HL-60 (cell line): ENCODE measurements at places on chromosomes 4 and X.

DNA sequence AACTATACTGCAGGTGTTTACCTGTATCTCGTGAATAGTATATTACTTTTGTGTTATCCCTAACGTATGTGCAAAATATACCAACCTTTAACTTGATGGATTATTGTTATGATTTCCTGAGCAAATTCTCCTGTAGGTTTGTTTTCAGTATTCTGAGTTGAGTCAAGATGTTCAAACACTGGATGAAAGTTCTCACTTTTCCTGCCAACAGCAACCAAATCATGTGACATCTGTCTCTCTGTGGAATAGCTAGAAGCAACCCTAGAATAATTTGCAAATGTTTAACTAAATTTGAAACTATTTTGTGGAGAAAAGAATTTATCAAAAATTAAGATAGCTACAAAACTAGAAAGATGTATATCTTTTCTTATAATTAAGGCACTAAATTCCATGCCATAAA, 35.6 kb downstream of the BCLAF3 start:
- no peak for DNase-seq

DNA sequence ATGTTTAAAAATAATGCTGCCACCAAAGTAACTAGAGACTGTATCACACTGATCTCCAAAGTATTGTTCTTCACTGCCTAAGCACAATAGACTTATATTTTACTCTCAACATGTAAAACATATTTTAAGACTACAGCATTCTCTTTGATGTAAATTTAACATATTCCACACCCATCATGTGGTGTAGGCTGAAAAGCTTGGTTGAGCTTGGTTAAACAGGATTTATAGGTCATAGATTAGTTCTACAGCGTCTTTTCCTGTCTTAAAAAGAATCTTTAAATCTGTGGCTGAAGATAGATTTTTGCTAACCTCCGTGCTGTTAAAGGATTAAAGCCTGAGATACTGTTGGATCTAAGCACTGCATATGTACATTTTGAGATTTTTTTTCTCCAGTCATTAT, 379.9 kb downstream of the SH2D1A start:
- DNase-seq = no peak

- DNase-seq = no peak
Observed at GRCh38 chrX:54093571-54093970, 49.3 kb upstream of the PHF8 start.

- DNase-seq = no peak
Observed at GRCh38 chr4:182683661-182684060, 233.5 kb downstream of the DCTD start.

- DNase-seq = no peak
Observed at GRCh38 chr4:149531861-149532260, 283.8 kb downstream of the IQCM start.

DNA sequence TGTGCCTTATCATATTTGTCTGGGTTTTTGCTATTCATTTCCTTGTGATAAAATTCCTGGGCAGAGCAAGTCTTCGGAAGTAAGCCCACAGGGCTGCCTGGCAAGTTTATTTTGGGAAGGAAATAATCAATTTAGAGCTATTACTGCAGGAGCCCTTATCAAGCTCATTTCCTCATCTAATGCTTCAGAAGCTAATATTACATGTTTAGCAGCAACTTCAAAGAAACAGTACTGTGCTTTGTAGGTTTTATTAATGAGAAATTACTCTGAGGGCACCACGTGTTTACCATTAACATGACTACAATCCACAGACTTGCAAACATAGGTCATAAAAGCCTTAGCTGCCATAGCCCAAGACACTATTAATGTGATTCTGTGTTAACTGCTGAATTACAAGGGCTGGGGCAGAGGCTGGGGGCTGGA, 540.0 kb downstream of the SPRY1 start:
- DNase-seq = no peak

GRCh38 chrX:125382889-125383288, 63.2 kb downstream of the TEX13C start:
- no peak for DNase-seq

DNA sequence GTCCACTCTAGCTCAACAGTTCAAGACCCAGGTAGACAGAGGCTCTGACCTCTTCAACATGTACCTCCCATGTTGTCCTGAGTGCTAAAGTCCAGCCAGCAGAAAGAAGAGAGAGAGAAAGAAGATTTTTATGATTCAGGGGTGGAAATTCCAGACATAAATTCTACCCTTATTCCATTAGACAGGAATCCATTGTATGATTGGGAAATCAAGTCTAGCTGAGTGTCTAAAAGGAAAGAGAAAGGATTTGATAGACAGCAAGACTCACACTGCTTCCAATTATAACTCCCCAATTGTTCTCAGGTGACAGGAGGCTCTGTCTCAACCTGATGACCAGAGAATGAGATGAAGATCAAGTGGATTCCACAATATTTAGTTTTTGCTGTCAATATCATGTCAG, 27.9 kb upstream of the PGM2 start:
- no peak for DNase-seq

- no peak for DNase-seq
Observed at GRCh38 chr4:37567836-37568235, 118.3 kb downstream of the RELL1 start.

DNA sequence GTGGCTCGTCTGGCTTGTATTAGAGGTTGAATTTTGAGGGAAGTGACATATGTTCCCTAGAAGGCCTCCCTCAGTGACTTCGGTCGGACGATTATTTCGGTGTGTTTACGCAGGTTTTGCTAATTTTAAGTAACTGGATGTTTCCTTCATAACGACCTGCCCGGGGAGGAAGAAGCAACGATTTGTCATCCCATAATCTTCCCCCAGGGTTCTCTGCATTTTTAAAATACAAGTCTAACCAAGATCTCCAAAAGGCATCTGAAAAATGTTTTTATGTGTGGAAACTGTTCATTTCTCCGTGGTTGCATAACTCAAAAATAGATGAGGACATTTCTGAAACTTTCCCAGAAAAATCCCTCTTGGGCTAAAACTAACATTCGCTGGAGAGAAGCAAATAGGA, 195.4 kb downstream of the SHOX start:
- DNase-seq = no peak

- DNase-seq = no peak
Observed at GRCh38 chr4:152951348-152951747, 15.2 kb downstream of the FHDC1 start.

GRCh38 chr4:118784776-118785175, 51.1 kb downstream of the SEC24D start:
- no peak for DNase-seq

DNA sequence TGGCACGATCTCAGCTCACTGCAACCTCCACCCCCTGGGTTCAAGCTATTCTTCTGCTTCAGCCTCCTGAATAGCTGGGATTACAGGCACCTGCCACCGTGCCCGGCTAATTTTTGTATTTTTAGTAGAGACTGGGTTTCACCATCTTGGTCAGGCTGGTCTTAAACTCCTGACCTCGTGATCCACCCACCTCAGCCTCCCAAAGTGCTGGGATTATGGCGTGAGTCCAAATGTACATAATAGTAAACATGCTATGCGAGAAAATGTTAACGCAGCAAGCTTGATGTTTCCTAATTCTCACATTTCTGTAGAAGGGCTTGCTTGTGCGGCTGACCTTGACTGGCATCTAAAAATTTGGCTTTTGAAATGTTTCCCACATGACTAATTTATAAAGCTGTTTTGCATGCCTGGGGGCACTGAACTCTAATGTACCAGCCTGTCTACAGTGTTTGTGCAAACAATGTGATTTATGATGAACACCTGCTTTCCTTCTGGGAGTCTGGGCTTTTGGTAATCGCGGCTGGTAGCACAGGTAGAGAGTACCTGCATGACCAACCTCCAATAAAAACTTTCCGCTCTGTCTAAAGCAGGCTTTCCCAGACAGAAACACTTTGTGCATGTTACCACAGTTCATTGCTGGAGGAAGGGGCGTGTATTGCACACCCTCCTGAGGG, 216.8 kb downstream of the IL15 start:
- no peak for DNase-seq

- DNase-seq = no peak
Observed at GRCh38 chr4:119206178-119206577, 6.3 kb upstream of the USP53 start.

GRCh38 chr4:42683393-42683792, 26.5 kb upstream of the ATP8A1 start:
- DNase-seq = no peak

DNA sequence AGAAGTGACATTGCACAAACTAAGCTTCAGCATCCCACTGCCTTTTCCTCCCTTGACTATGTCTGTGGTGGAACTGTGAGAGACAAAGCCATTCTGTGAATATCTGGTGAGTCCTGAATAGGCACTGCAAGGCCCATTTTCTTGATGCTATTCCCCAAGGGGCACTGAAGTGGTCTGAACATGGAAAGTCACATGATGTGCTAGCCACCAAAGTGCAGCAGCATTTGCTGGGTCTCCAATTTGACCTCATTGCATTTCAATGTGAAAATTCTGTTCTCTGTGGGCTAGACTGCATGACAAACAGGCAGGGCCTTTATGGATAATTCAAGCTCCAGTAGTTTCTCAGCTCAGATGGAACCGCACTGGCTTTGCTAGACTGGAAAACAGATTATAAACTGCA, 627.4 kb upstream of the BOD1L1 start:
- no peak for DNase-seq

DNA sequence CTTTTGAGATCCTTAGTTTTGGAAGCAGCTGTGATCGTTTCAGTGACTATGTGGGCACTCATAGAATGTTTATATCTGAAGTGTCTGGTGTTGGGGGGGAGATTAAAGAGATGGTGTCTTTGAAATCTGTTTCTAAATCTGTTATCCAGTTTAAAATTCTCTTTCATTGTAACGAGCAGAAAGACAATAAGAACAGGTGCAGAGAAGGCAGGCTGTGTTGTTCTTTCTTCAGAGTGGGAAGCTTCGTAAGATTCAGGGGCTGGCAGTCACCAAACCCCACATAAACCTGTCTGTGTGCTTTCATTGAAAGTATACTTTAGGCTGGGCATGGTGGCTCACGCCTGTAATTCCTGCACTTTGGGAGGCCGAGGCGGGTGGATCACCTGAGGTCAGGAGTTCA, 16.3 kb upstream of the DHRSX start:
- DNase-seq = no peak

- no peak for DNase-seq
Observed at GRCh38 chr4:26289401-26289800, 31.4 kb upstream of the RBPJ start.

DNA sequence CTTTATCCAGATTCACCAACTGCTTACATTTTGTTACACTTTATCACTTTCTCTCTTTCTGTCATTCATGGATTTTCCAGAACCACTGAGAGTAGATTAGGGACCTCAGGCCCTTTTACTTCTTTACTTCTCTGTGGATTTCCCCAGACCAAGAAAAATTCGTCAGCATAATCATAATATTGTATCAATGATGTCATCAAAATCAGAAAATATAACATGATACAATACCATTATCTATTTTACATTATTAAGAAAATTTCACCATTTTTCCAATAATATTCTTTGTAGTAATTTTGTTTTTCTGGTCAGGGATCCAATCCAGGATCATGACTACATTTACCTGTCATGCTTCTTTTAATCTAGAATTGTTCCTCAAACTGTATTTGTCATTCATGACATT, 494.2 kb downstream of the IQCM start:
- no peak for DNase-seq

GRCh38 chr4:25953740-25954139, 39.7 kb downstream of the SMIM20 start:
- DNase-seq = no peak

- DNase-seq = no peak
Observed at GRCh38 chrX:24099394-24099793, 44.6 kb downstream of the EIF2S3 start.
